ENCODE measurements at places on chromosomes 4 and X.

- no peak for DNase-seq
Observed at GRCh38 chrX:25858273-25858880, 279.8 kb upstream of the MAGEB18 start.

GRCh38 chr4:159141193-159141592 lies 38.3 kb downstream of the RAPGEF2 start:
- DNase-seq: no peak

DNA sequence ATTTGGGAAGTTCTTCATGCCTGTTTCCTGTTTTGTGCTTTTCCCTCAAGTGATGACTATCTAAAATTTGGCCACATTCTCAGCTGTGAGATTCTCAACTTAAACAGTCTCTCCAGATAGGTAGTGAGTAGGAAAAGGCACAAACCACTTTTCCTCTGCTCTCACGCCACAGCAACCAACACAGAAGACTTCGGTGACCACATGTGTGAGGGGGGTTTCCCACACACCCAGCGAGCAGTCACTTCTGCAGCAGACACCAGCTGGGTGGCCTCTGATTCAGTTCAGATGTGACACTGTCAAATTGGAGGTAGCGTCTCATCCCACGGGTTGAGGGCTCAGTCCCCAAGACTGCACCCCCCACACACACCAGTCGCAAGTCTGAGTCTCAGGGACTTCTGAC lies 25.1 kb upstream of the CLDN34 start:
- DNase-seq: no peak

DNA sequence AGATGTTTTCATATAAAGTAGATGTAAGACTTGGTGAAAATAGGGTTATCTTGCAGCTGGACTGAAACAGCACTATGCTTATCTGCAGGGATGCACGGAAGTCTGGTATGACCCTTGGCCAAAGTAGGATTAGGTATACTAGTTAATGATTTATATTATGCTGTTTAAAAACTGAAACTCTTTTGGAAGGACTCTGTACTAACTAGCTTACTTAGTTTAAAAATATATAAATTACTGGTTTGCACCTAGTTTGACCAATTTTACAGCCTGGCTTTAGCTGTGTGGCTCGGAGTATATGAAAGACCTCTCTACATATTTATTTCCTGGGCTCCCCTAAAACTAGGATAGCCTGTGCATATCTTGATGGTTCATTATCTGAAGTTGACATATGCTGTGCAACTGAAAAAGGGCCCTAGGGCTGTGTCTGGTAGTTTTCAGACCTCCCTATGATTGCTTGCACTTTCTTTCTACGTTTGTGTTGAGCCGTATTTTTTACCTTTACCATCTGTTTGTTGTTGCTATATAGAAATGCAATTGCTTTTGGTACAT lies 89.2 kb downstream of the TMEM144 start:
- DNase-seq: no peak

DNA sequence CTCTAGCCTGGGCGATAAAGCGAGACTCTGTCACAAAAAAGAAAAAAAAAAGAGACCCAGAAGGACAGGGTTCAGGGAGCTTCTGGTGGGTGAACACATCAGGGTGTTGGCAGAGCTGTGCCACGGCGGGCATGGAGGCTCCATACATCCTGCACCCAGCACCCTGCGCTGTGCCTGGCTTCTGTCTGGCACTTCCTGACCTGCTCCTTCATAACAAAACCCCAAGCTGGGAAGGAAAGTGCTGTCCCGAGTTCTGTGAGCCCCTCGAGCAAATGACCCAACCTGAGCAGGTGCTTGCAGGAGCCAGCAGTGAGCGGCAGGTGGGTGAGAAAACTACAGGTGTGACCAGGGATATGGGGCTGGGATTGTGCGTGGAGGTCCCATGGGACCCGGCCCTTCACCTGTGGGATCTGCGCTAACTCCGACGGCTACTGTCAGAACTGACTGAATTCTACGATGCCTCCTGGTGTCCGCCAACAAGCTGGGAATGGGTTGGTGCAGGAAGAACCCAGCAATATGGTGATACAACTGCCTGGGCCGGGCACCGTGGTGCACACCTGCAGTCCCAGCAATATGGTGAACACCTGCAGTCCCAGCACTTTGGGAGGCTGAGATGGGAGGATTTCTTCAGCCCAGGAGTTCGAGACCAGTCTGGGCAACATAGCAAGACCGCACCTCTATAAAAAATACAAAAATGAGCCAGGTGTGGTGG lies 18.9 kb downstream of the ASMTL start:
- no peak for DNase-seq

DNA sequence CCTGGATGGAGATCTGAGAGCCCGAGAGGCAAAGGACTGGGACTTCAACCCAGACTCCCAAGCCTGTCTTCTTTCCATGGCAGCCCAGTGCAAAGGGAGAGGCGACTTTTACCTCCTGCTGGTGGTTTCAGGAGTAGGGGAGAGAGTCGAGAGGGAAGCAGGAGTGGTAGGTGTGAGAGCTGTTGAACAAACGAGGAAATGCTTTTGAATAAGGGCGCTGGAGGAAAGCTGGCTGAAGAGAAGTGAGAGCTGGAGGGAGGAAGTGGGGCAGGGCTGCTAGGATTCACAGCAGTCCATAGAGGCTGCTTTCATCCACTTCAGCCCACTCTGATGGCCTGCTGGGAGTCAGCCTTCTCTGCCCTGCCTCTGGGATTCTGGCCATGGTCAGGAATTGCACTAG lies 81.8 kb upstream of the EFNB1 start:
- DNase-seq: peak; percentile 7

GRCh38 chrX:9182041-9182440 lies 148.1 kb upstream of the FAM9B start:
- no peak for DNase-seq

GRCh38 chr4:73527196-73527595 lies 45.7 kb downstream of the AFM start:
- no peak for DNase-seq

- no peak for DNase-seq
Observed at GRCh38 chr4:38688676-38689355, 24.8 kb downstream of the KLF3 start.

GRCh38 chrX:46561824-46562657 lies 11.5 kb upstream of the CHST7 start:
- DNase-seq: no peak

GRCh38 chrX:128622296-128622695 lies 570.1 kb upstream of the ACTRT1 start:
- DNase-seq: no peak

- no peak for DNase-seq
Observed at GRCh38 chrX:78800694-78801093, 53.2 kb downstream of the LPAR4 start.
